ENCODE measurements at places on chromosomes 11 and 22.

DNA sequence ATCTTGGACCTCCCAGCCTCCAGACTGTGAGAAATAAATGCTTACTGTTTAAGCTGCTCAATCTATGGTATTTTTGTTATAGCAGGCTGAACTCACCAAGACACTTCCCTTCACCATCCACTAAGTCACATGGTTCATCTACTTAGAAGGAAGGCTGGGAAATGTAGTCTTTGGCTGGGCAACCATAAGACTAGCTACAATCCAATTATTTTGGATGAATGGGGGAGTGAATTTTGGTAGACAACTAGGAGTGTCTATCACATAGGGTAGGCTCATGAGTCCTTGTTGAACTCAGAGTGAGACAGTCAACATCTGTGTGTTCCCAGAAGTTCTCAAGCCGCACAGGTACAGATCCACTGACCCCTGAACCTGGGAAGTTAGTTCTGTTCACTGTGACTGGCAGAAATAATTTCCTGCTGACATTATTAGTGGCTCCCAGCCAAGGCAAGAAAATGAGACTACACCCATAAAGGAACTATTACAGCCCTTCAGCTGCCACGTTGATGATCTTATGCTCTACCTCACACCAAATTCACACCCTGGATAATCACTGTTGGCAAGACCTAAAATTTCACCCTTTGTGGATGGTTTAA lies 3.1 kb upstream of the SLC35C1 start:
- DNase-seq, result no peak

DNA sequence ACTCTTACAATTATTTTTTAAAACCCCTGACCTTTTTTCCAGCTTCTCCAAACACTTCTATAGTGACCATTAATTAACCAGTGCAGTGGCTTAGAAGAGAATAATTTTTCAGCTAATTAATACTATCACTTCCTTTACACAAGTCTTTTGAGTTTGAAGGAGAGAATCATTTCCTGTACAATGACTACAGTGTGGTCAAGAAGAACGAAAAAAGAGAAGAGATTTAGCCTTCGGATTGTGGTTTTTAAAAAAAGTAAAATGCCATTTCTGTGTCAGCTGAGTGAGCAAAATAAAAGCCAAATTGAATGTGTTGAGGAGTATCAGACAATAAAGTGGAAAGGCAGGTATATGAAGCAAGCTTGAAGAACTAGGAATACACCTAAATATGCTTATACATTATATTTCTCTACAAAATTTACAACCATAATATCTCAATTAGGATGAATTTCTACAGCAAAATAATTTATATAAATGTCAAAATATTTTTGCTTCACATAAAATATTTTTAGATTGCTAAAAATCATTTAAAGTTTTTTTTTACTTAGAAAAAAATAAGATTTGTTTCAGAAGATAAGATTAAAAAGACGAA lies 1155.2 kb upstream of the CNTN5 start:
- no peak for DNase-seq

- no peak for DNase-seq
Measured at GRCh38 chr22:22058633-22059290, 76.2 kb upstream of the TOP3B start.

DNA sequence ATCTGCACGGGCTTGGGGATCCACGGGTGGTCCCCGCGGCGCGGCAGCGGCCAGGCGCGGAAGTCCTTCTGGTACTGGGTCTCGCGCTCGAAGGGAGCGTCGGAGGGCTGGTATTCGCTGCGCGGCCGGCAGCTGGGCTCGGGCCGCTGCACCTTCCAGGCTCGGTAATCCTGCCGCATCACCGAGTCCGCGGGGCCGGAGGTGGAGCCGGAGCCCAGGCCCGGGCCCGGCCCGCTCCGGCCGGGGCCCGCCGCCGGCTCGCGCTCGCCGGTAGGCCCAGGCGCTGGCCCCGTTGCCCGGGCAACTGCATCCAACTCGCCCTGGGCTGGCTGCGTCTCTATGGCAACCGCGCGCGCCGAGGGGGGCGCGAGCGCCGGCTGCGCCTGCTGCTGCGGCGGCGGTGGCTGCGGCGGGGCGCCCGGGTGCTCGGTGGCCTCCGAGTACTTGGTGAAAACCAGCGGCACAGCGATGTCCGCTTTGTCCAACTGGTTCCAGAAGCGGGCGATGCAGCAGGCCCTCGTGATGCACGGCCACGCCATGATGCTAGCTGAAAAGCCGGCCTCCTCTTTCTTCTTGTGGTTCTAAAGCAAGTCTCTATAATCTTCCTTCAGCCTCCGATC lies 897 bp downstream of the MAP6 start:
- DNase-seq, result no peak

GRCh38 chr11:47616726-47617416 lies 22.7 kb upstream of the C1QTNF4 start:
- DNase-seq, result no peak

DNA sequence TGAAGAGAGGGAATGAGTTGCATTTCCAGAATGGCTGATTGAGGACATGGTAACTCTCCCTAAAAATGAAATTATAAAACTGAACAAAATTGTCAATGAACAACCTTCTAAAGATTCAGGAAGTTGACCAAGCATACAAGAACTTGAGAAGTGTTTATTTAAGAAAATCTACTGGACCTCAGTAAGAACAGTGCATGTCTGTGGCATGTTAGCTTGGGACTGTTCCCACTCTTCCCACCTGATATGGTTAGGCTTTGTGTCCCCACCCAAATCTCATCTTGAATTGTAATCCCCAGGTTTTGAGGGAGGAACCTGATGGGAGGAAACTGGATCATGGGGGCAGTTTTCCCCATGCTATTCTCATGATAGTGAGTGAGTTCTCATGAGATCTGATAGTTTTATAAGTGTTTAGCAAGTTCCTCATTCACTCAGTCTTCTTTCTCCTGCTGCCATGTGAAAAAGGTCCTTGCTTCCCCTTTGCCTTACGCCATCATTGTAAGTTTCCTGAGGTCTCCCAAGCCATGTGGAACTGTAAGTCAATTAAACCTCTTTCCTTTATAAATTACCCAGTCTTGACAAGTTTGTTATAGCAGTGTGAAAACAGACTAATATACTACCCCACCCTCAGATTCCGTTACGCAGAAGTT lies 15.4 kb downstream of the MS4A13 start:
- no peak for DNase-seq

- DNase-seq, result no peak
Measured at GRCh38 chr11:2577991-2578928, 121.5 kb downstream of the KCNQ1OT1 start.

DNA sequence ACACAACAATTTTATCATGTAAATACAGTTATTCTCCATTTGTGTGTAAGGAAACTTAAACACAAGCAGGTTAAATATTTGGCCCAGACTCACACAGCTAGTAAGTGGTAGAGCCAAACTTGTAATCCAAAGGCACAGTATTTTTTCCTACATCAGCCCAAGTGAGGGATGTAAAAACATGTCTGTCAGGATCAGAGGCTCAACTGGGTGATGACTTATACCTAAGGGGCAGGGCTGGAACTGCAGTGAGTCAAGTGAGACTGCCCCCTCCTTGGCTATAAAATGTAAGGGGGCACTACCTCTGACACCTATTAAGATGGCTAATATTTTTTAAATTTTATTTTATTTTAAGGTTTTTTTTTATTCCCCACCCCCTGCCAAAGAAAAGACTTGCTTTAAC lies 82.6 kb downstream of the APIP start:
- DNase-seq, result no peak

DNA sequence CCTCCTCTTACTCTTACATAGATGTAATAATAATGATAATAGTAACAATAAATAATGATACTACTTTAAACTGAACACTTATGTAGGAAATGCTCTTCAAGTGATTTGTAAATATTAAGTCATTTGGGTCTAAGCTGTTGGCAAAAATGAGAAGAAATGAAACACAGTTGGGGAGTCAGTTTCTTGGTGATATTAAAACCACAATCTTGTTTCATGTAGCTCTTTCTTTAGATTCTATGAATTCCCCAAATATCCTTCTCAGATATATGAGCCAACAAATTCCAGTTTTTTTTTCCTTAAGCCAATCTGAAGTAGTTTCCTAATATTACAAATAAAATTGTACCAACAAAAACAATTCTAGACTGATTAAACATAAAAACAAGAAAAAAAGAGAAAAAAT lies 1115.6 kb upstream of the CNTN5 start:
- DNase-seq, result no peak

GRCh38 chr11:71086687-71087258 lies 165.6 kb downstream of the SHANK2 start:
- no peak for DNase-seq

GRCh38 chr11:123451183-123451781 lies 21.2 kb downstream of the GRAMD1B start:
- DNase-seq, result no peak

- no peak for DNase-seq
Measured at GRCh38 chr11:70702040-70702648, 303.8 kb downstream of the CTTN start.

DNA sequence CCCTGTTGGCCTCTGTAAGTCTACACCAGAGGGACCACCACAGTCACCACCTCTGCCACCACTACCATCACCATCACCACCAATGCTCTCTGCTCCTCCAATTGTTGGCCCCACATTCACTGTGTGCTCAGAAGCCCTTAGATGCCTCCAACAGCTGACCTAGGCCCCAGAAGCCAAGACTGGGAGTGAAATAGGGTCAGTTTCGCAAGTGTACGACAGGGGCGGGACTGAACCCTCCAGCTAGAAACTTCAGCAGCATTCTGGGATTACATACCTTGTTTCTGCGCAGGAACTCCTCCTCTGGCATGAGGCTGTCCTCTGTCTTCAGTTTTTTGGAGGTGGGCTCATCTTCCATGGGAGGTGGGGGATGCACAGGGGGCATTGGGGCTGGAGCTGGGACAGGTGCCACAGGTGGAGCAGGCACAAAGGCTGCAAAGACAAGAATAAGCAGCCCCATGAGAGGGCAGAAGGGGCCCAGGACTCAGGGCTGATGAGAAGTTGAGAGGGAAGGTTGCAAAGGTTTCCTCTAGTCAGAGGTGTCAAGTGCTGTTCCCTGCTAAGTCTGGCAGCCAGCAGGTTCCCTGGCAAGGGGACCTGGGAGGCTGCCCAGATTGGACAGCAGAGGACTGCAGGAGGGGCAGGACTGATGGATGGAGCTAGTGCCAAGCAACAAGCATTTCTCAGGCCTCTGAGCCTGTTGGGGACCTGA lies 10.2 kb upstream of the TBC1D10A start:
- DNase-seq, result no peak

- DNase-seq, result no peak
Measured at GRCh38 chr22:28514321-28514821, 165.3 kb downstream of the TTC28 start.

- no peak for DNase-seq
Measured at GRCh38 chr11:108589136-108589535, 4.4 kb downstream of the EXPH5 start.

DNA sequence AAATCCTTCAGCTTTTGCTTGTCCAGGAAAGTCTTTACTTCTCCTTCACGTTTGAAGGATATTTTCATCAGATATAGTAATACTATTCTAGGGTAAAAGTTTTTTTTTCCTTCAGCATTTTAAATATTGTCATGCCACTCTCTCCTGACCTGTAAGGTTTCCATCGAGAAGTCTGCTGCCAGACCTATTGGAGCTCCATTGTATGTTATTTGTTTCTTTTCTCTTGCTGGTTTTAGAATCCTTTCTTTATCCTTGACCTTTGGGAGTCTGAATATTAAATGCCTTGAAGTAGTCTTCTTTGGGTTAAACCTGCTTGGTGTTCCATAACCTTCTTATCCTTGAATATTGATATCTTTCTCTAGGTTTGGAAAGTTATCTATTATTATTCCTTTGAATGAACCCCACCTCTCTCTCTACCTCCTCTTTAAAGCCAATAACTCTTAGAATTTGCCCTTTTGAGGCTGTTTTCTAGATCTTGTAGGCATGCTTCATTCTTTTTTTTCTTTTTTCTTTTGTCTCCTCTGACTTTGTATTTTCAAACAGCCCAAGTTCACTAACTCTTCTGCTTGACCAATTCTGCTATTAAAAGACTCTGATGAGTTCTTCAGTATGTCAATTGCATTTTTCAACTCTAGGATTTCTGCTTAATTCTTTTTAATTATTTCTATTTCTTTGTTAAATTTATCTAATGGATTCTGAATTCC lies 12.0 kb upstream of the WEE1 start:
- no peak for DNase-seq

- no peak for DNase-seq
Measured at GRCh38 chr11:115421992-115422689, 82.1 kb downstream of the CADM1 start.

- DNase-seq, result no peak
Measured at GRCh38 chr22:38193580-38193979, 8.2 kb upstream of the MAFF start.

DNA sequence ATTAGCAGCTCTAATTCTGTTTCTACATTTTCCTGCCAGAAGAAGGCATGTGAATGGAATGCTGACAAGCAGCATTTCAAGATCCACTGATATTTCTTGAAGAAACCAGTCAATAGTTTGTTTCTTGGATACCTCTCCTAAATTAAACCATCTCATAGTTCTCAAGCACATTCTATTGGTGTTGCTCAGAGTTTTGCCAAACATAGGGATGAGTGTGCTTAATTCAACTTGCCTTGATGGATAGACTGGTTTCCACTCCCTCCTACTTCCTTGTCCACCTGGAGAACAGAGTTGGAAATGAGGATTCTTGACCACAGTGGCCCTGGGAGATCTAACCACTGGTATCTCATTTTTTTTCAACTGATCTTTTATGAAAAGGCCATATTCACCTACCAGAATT lies 29.8 kb upstream of the DDX10 start:
- DNase-seq, result no peak

DNA sequence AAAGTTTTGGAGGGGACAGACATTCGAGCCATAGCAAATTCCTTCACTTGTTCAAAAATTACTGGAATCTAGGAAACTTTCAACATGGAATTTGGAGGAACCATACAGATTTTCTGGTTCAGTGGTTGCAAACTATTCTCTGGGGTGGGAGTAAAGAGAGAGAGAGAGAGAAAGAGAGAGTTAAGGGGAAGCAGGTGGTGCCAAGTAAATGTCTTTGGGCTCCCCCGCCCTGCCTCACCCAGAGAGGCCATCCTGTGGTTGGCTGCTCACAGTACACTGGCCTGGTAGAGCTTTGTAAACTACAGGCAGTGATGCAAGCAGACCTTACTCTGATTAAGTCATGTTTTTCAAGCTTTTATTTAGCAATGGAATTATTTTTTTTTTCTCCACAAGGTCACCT lies 82.6 kb downstream of the ADAMTS15 start:
- no peak for DNase-seq

- no peak for DNase-seq
Measured at GRCh38 chr22:46376111-46376510, 40.6 kb downstream of the TRMU start.

GRCh38 chr11:66002648-66003225 lies 434 bp downstream of the BANF1 start:
- DNase-seq, result peak; percentile 71
